Progenitor cell of endocrine pancreas (in vitro differentiated cells): ENCODE measurements at places on chromosomes 12 and 14.
A peak's percentile ranks its signal among the peaks of the same experiment; 100 is the strongest.

DNA sequence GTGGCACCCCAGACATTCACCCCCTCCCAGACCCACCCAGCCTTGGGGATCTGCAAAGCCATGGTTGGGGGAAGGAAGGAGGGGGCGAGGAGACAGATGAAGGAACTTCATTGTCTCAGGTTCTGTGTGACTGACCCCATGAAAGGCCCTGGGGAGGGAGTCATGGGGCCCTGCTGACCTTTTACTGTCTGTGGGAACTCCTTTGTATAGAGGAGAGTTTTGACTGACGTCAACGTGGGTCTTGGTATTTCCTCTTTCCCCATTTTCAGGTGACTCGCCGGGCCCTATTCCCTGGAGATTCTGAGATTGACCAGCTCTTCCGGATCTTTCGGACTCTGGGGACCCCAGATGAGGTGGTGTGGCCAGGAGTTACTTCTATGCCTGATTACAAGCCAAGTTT lies 3.1 kb upstream of the RAB5B start:
- no peak for DNase-seq

- DNase-seq: no peak
Measured at GRCh38 chr12:104467346-104467837, 10.6 kb downstream of the CHST11 start.

- peak; percentile 36 for DNase-seq
Measured at GRCh38 chr12:50166799-50167048, 445 bp downstream of the CERS5 start.

GRCh38 chr14:19799880-19800279 lies 3.7 kb upstream of the OR4N2 start:
- no peak for DNase-seq

- no peak for DNase-seq
Measured at GRCh38 chr12:57031138-57031725, 14.9 kb upstream of the TAC3 start.

- no peak for DNase-seq
Measured at GRCh38 chr12:49470986-49471385, 67.8 kb upstream of the KCNH3 start.

DNA sequence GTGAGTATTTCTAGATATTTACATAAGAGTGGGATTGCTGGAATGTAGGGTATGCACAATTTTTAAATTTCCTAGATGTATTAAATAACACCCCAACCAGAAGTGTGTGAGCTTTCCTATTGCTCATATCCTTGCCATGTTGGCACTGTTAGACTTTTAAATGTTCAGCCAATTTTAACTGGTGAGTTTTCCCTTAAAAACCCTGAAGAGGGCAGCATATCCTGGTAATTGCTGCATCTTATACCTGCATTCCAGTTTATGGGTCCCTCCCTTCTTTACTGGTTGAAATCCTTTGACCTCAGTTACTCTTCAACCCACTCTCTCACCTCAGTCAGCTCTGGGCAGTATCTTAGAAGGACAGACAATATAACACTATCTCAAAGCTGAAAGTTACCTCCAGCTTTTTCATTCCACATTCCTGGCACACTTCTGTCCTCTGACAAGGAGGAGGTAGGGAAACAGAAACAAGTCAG lies 270.6 kb downstream of the PAWR start:
- DNase-seq: no peak

DNA sequence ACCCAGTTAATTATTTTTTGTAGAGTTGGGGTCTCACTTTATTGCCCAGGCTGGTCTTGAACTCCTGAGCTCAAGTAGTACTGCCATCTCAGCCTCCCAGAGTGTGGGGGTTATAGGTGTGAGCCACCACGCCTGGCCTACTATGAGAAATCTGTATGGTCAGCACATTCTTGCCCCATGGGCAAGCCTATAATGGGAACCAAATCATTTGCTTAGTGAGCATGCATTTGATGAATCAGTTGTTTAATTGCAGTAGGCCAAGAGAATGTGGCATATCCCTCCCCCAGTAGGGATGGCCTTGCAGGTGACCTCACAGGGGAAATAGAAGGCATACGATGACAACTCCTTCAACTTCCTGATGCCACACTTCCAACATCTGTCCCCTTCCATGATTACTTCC lies 122.7 kb downstream of the DIP2B start:
- DNase-seq: no peak

DNA sequence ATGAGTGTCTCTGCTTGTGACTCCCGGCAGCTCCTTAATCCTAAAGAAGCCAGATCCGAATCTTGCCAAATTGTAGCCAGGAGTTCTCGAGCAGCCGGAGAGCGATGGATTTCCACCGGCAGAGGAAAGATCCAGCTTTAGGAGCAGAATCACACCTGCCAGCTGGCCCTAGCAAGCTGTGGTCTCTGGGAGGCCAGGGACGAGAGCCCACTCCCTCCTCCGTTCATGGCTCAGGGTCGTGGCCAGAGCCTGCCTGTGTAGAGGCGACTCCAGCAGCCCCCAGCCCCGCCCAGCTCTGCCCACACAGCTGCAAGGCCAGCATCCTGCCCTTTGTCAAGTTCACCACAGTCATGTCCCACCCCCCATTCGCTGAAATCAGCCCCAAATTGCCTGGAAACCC lies 121.0 kb downstream of the SCARB1 start:
- DNase-seq: no peak

GRCh38 chr14:104765517-104765916 lies 12.6 kb downstream of the SIVA1 start:
- DNase-seq: no peak

- no peak for DNase-seq
Measured at GRCh38 chr12:38809832-38810231, 95.6 kb downstream of the CPNE8 start.

DNA sequence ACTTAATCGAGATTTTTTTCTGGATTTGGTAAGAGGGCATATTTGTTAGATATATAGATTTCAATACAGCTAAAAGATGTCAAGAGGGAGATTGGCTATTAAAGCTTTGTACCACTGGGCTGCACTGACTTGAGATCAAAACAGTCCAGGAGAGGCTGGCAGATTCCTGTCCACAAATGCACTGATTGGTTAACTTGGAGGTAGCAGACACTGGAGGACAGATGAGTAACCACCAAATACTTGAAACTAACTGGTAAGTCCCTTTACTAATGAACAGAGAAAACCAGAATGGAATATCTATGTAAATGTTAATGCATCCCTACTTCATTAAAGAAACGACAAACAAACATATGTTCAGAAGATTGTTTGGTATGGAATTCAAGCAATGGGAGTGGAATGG lies 416.6 kb downstream of the LRIG3 start:
- DNase-seq: no peak

GRCh38 chr12:101885912-101886561 lies 8.7 kb downstream of the DRAM1 start:
- no peak for DNase-seq

DNA sequence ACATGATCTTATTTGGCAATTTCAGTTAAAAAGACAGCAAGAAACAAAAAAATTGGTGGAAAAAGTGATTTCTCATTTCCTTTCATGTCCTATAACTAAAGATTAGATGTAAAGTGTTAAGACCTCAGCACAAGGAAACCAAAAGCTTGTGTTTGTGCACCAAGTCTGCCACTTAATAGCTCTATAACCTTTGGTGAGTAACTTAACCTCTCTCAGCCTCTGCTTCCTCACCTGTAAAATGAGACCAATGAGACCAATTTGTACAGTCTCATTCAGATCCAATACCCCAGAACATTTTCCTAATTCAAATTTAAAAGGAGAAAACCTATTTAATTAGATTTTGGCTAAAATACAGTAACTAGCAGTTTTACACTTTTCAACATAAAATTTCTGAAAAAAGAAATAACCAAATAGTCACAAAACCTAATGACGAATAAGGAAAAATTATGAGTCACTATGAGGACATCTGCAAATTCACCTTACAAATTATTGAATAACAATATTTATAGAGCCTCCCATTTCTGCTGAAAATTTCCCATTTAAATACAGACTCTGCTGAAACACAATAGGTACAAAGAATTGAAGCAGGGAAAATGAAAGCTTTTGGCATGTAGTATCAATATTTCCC lies 71.1 kb downstream of the EPS8 start:
- no peak for DNase-seq

DNA sequence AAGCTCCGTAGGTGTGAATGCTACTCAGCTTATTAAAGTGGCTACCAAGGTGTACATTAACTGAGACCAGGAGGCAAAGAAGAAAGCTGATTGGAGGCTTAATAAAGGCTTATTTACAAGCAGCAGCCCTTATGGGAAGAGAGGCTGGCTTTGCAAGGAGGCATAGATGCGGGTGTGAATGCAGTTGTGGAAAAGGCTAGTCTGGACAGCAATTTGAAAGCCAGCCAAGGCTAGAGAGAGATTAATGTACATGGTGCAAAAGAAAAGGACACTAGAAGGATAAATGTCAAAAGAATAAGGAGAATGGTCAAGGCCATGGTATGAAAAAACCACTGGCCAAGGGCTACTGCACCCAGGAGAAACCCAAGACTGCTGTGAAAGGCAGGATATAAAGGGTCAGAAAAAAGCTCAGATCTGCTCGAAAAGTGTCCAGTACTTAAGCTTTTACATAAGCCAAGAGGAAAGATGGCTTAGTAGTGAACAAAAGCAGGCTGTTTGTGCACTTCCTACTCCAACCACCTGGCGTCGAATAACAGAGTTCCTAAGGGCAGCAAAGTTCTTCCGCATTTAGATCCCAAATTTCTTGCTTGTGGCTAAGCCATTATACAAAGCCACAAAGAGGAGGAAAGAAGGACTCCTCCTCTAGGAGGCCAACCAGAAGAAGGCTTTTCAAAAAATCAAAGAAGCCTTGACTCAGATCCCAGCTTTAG lies 24.0 kb downstream of the KLRK1 start:
- DNase-seq: no peak

DNA sequence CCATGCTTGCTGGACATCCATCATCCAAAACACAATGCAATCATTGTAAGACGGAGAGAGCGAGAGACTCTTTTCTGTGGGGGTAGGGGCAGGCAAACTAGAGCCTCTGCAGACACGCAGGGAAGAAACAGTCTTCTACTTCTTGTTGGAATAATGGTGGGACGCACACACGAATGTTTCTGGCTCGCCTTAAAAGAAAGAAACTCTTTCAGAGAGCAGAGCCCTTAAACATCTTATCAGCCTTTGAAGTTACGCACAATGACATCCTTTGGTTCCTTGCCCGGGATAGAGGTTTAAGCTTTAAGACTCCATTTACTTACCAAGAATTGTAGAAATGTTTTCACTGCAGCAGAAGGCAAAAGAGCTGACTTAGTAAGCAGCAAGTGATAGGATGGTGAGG lies 133.8 kb upstream of the FOXN3 start:
- DNase-seq: no peak

GRCh38 chr14:51597261-51598001 lies 54.3 kb upstream of the FRMD6 start:
- DNase-seq: no peak

DNA sequence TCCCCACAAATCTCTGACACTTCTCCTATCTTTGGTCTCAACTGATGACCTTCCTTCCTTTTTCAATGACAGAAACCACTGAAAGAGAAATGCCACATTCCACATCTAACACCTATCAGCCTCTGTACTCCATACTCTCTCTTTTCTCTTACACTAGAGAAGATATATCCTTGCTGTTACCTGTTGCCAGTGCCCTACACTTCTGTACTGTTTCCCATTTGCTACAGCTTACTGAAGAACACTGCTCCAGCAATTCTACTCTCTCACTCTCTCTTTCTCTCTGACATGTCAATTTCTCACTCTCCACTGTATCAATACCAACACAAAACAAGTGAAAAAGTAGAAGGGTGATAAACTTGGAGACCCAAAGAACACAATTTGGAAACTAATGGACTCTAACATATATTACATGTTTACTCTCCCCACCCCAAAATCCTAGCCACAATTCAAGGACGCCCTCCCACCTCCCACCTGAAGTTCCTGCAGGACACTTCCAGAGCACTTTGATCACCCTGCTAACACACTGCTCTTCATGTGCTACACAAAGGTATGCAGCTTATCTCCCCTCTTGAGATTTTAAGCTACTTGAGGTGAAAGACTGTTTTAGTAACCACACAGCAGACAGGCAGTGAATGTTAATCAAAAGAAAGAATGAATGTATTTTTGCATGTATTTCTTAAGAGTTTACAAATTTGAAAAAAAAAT lies 95.0 kb downstream of the MED13L start:
- DNase-seq: no peak

DNA sequence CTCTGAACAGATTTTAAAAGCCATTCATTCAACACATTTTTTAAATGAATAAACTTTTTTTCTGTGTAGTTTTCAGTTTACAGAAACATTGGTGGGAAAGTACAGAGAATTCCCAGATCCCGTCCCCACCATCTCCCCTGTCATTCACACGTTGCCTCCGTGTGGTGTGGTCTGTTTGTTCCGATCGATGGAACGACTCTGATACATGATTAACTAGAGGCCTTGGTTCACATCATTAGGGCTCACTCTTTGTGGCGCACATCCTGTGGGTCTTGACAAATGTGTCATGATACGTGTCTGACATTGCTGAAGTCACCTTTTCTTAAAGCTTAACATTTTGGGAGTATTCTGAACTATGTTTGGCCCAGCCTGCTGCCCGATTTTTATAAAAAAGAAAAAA lies 18.5 kb downstream of the MEG3 start:
- no peak for DNase-seq

GRCh38 chr12:8689681-8690080 lies 8.1 kb upstream of the RIMKLB start:
- DNase-seq: no peak

DNA sequence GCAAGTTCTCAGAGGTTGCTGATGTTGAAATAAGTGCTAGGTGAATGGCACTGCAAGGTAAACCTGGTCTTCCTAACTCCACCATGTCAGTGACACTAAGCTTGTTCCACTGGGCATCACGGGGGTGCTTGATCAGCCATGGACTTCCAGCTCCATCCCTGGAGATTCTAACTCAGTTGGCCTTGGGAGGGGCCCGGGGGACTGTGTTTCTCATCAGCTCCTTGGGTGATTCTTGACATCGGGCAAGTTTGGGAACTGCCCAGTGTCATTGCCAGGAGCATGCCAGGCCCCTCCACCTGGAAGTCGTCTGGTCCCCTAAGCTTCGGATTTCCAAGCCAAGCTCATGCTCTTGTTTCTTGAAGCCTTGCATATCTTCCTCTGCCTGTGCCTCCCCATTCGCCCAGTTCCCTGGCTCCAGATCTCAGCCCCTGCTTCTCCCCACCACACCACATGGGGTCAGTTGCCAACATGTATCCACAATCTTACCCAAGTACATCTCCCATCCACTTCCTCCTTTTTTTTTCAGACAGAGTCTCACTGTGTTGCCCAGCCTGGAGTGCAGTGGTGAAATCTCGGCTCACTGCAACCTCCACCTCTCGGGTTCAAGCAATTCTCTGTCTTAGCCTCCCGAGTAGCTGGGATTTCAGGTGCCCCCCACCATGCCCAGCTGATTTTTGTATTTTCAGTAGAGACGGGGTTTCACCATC lies 30.7 kb upstream of the RFLNA start:
- no peak for DNase-seq
